Tongue (tissue), 3 donors: ENCODE measurements at places on chromosomes 12 and 14.

- DNase-seq = no peak
Measured at GRCh38 chr14:32349322-32349721, 20.2 kb downstream of the AKAP6 start.

GRCh38 chr14:31205681-31206535 lies 1.7 kb downstream of the HECTD1 start:
- DNase-seq = peak; percentile 61

GRCh38 chr12:32493282-32493681 lies 93.9 kb downstream of the FGD4 start:
- no peak for DNase-seq

DNA sequence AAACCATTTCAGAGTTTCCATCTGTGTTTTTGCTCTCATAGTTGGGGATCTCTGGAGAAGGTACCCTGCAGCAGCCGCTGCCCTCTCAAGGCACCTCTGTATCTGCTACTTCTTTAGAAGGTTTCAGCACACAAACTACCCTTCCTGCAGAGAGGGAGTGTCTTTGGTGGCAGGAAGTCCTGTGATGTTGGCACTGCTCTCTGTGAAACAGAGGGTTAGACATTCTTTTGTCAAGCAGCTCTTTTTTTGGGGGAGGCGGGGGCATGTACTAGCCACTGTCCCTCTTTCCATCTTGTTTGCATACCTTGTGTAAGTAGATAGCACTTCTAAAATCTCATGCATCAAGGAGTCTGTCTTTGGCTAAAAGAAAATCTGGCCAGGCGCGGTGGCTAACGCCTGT lies 352.6 kb downstream of the BMP4 start:
- DNase-seq = no peak

DNA sequence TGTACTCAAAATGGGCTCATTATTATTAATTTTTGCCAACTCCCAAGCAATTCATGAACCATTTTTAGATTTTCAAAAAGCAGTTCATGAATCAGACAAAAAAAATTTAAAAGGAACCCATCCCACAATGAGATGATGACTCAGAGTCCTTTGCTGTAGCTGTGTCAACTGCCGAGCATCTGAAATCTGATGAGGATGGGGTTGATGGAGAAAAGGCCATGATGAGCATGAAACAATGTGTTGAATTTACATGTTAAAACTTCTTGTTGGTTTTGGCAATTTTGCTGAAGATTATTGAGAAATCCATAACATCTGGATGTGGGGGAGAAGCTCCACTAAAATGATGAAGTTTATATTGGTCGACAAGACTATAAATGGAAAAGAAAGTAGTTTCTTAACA lies 378.0 kb downstream of the FOXG1 start:
- DNase-seq = peak; percentile 67

DNA sequence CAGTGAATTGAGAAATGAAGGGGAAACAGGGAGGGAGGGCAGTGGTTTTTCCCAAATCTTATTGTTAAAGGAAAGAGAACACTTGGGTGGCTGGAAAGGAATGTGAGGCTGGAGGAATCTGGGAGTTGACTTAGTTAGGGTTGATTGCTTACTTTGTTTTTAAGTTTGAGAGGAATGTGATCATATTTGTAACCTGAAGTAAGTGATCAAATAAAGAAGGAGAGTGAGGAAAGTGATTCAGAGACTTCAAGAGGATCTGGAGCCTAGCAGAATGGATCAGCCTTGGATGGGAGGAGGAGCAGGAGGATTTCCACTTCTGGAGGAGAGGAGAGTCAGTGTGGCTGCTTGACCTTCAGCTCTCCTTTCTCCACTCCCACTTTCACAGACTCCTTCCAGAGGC lies 6.0 kb upstream of the LRP6 start:
- DNase-seq = no peak
